Activated CD4-positive, alpha-beta T cell treated with anti-CD3 and anti-CD28 coated beads, Interleukin-2, amount 50 U/mL, for 4 hours (primary cell): ENCODE measurements at places on chromosomes 3 and 15.
A peak's percentile ranks its signal among the peaks of the same experiment; 100 is the strongest.

GRCh38 chr3:47098910-47099309 lies 65.0 kb downstream of the SETD2 start:
- DNase-seq, result no peak

GRCh38 chr3:69738859-69739203 lies 433 bp upstream of the MITF start:
- no peak for DNase-seq

- peak; percentile 62 for DNase-seq
These were observed at the start of gene CSK for GRCh38 chr15:74781431-74782258. Gene CSK, plus strand, starts transcription at chr15:74782080. Its CDS starts 16,218 bp downstream, at chr15:74798298.

GRCh38 chr3:115361806-115362205 lies 214.7 kb upstream of the ZBTB20 start:
- DNase-seq, result no peak

- DNase-seq, result no peak
These were observed 75.9 kb downstream of the FLNB start for GRCh38 chr3:58084166-58084565.

DNA sequence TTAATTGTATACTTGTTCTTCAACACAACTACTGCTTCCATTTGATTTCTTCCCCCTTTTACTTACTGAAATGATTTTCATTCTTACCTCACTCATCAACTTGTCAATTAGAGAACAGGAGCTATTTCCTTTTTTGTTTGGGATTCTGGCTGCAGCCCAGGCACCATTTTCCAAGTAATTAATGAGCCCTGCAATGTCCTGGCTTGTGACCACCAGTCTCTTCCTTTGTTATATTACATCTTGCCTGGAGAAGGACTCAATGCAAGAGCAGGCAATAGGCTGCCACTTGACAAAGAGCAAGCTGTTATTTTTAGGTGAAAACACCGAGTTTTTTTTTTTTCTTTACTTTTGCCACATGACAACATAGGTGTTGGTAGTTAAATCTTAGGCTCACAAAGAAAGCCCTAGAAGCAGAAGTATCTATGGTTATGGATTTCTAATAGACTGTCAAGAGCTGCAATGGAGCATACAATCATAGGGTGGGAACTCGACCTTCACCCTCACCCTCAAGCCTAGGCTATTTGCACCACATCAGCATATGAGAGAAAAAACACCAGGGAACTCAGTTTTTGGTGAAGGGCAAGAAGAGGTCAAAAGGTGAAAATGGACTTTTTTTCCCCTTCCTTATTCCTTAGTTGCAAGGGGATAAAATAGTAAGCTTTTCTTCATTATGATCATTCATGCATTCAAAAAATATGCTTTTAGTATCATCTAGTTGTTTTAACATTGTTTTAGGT lies 114.9 kb downstream of the TNIK start:
- no peak for DNase-seq

GRCh38 chr3:58049143-58049785 lies 41.0 kb downstream of the FLNB start:
- DNase-seq, result no peak

- DNase-seq, result no peak
These were observed 595.8 kb downstream of the NLGN1 start for GRCh38 chr3:173993299-173993698.

- no peak for DNase-seq
These were observed 3.9 kb upstream of the SH3GL3 start for GRCh38 chr15:83443076-83443847.

DNA sequence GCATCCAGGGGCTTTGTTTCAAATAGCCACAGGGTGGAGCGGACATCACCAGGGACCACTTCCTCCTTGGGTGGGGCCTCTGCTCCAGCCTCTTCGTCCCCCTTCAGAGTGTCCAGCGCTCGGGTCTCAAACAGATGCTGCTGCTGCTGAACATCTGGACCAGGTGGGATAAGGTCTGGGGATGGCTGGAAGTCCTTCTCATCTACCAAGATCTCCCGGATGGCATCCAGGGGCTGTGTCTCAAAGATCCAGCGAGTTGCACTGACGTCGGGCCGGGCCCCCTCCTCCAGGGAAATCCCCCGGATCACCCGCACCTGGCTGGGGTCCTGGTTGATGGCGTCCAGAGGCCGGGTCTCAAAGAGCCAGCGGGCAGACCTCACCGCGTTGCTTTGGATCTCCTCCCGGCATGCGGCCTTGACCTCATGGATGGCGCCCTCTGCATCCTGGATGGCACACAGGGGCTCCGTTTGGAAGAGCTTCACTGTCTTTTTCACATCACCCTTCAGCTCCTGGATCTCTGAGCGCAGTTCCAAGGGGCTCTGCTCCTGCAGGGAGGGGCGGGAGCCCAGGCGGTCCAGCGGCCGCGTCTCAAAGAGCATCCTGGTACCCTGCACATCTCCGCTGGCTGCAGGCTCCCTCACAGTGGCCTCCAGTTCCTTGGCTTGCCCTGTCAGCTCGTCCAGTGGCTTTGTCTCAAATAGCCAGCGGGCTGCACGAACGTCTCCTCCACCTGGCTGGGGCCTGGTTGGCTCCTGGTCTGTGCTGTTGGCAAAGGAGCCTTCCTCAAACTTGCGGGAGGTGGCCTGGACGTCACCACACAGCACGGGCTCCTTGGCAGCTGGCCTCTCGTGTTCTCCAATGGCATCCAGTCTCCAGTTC lies 3.9 kb downstream of the XIRP1 start:
- no peak for DNase-seq

GRCh38 chr3:35883929-35884328 lies 244.6 kb downstream of the ARPP21 start:
- DNase-seq, result no peak

GRCh38 chr15:81950841-81951414 lies 94.9 kb downstream of the MEX3B start:
- DNase-seq, result no peak

DNA sequence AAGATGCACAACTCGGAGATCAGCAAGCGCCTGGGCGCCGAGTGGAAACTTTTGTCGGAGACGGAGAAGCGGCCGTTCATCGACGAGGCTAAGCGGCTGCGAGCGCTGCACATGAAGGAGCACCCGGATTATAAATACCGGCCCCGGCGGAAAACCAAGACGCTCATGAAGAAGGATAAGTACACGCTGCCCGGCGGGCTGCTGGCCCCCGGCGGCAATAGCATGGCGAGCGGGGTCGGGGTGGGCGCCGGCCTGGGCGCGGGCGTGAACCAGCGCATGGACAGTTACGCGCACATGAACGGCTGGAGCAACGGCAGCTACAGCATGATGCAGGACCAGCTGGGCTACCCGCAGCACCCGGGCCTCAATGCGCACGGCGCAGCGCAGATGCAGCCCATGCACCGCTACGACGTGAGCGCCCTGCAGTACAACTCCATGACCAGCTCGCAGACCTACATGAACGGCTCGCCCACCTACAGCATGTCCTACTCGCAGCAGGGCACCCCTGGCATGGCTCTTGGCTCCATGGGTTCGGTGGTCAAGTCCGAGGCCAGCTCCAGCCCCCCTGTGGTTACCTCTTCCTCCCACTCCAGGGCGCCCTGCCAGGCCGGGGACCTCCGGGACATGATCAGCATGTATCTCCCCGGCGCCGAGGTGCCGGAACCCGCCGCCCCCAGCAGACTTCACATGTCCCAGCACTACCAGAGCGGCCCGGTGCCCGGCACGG lies 991 bp downstream of the SOX2 start:
- no peak for DNase-seq

GRCh38 chr15:22887157-22887951 lies 48.9 kb downstream of the NIPA2 start:
- no peak for DNase-seq

DNA sequence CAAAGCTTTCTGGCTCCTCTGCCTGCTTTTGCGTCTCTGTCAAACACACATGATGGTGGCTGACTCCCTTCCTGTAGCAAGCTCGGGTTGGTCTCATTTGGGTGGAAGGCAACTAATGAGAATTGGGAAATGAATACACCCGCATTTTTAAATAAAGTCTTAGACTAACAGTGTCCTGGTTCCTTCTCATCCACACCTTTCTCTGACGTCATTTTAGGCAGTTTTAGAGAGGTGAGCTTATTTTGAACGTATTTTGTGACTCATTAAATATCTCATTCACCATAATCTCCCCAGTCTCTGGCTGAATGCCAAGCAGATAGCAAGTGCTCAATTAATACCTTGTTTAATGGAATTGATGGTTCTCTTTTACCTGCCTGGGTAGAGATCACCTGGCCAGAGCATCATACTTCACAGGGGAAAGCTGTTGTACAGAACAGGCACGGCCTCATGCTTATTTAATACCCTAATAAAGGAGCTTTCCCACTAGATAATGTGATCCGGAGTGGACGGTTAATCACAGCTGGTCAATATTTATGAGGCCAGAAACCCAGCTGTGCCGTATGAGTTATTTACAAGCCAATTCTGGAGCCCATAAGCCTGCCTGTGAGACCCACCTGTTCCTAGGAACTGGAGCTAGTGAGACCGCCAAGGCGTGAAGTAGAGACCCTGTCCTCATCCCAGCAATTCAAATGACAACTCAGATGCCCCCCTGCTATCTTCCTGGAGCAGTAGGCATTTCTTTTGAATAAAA lies 149.7 kb upstream of the PROK2 start:
- no peak for DNase-seq

DNA sequence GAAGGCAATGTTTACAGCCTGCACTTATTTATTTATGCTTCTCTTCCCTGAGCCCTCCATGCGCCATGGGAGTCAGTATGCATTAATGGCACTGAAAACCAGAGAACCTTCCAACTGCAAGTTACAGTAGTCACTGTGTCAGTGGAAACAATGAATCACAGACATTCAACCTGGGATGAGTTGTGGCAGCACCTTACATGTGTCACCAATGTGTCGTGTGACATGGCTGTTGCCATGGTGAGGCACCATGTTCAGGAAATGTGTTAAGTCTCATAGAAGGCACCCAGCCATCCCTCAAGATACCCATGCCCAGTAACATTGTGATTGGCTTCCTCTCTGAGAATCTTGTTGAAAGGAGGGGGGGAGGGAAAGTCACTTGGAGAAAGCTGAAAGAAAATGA lies 105.0 kb downstream of the FOXP1 start:
- DNase-seq, result peak; percentile 68

DNA sequence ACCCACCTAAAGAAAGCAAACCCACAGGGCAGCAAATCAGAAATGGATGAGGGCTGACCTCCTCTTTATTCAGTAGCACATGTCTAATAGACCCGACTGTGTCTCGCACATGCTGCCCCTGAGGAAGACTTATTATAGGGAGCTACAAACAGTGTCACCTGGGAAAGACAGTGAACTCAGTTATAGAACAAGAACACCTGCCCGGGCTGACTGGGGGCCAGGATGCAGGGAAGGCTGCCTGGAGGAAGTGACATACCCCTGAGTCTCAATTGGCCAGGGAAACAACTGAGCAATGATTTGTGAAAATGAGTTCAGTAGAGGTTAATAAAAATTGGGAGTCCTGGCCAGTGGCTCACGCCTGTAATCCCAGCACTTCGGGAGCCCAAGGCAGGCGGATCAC lies 78.7 kb upstream of the CGNL1 start:
- no peak for DNase-seq

DNA sequence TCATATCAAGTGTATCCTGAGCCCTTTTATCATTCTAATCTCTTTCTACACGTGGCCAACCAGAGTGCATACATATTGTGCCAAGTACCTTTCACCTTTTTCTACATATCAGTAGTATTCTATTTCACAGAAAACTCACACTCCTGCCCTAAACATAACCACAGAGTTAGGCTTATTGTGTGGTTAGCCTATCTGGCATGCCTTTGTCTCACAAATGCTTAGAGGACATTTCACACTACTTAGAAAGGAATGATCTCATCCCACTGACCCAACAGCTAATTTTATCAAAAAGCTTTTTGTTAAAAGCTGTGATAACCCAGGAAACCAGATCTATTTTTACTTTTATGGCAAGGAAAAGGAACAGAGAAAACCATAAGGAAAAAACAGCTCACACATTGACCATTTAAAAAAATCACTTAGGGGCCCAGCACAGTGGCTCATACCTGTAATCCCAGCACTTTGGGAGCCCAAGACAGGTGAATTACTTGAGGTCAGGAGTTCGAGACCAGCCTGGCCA lies 17.8 kb upstream of the MAP4 start:
- DNase-seq, result no peak

DNA sequence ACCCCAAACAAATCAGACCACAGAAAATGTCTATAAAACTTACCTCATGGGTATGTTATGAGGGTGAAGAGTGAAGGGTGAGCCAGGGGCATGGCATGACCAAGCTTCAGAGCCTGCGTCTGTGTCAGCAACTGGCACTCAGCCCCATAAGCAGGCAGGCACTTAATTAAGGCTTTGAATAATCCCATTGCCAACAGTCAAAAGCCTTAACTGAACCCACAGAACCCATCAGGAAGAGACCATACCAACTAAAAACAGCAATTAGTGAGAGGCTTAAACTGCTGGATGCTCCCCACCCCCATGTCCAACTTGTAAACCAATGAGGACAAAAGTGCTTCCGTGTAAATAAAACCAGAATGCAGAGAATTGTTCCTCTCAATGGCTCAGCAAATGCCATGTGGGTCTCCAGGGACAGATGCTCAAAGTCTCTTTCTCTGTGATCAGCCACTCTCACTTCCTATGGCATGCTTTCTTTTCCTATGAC lies 126.0 kb downstream of the MYLK start:
- DNase-seq, result no peak

- no peak for DNase-seq
These were observed 10.7 kb upstream of the HACD2 start for GRCh38 chr3:123595396-123596180.

- DNase-seq, result no peak
These were observed 82.4 kb downstream of the PLSCR2 start for GRCh38 chr3:146386936-146387335.

GRCh38 chr15:70062321-70062956 lies 35.3 kb downstream of the TLE3 start:
- DNase-seq, result no peak

DNA sequence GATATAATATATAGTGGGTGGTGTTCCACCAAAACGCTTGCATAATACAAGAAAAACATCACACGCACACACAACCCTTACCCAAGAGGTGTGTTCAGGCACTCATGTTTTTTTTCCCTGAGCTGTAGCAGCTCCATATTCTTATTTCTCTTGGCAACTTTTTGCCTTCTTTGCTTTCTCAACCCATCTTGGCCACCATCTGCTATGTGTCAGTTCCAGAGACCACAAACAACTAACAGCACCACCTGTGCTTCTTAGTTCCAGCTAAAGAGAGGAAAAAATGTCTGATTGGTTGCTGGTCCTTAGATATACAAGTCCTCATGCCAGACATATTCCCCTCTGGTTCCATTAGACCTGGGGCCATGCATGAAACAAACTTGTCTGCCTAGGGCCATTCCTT lies 11.9 kb downstream of the ACTC1 start:
- DNase-seq, result no peak

- no peak for DNase-seq
These were observed 25.2 kb downstream of the TMEM202 start for GRCh38 chr15:72423256-72423655.

GRCh38 chr3:32239307-32240158 lies 1.1 kb downstream of the CMTM8 start:
- no peak for DNase-seq
